ENCODE measurements at places on chromosomes 1 and 21. TPM values are rescaled to one million over a fixed set of nuclear protein-coding genes. Genes with fewer than 3 reads are reported as not detected.

DNA sequence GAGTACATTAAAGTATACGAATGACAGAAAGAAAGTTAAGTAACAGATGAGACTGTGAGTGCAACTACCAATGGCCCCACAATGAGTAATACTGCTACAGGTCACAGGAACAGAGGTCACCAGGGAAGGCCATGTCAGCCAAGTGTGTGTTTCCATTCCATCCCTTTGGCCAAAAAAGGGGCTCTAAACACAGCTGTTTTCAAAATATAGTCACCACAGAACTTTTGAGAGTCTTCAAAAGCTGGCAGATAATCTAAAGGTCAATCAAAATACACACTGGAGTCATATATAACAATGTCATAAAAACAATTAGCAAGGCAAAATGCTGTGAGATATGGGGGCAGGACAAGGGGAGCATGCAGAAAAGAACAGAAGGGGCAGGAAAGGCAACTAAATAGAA lies 10.2 kb downstream of the USP24 start:
- DNase-seq, result peak; percentile 35
- no peaks in the 10 kb centered on the region for H3K27me3 ChIP-seq
- no peaks in the 10 kb centered on the region for H3K36me3 ChIP-seq
- H3K4me1 ChIP-seq, result peaks cover 33% of the 10 kb centered on the region
- no peak overlapping the region for H3K4me3 ChIP-seq
- H3K27ac ChIP-seq, result no peak overlapping the region

Gene LCE3D
- not detected for total RNA-seq

GRCh38 chr1:110091791-110092190 lies 20.5 kb upstream of the UBL4B start:
- DNase-seq, result no peak
- H3K4me3 ChIP-seq, result no peak overlapping the region

DNA sequence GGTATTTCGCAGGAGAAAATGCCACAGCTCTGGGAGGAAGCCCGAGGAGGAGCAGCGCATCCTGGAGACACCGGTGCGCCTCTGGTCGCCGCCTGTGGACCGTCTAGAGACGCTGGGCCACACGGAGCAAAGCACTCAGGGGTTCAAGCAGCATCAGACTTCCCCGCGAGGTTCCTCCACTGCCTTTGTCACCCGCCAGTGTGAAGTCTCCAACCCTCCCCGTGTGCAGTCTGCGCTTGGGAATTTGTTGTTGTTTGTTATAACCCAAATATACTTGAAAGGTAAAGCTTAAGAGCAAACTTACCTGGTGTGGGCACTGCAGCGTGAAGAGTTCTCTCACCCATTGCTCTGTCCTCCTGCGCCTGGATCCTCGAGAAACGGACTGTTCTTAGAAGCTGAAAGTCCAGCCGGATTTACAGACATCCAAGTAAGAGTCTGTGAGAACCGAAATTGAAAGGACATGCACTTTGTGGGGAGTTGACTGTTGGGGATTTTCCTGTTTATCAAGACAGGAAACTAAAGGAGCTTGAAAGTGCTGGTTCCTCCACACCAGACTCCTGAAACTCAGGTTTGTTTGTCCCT lies at the start of gene GBP4:
Gene GBP4 (minus strand): TSS at position 452 of the 582 bp plus-strand sequence. CDS start 108 bp downstream, at position 344.
- H3K27me3 ChIP-seq, result no peaks in the 10 kb centered on the region
- H3K36me3 ChIP-seq, result no peaks in the 10 kb centered on the region
- peak within 1 kb of the TSS; percentile 69 for H3K27ac ChIP-seq
- peak within 1 kb of the TSS; percentile 61 for H3K4me3 ChIP-seq
